MG63 (cell line): ENCODE measurements at places on chromosomes 7 and 10. TPM values are rescaled to one million over a fixed set of nuclear protein-coding genes. Genes with fewer than 3 reads are reported as not detected.

The SPDYE2B gene
- total RNA-seq = not detected in 2 replicates

The CELF2 gene
- total RNA-seq = 1.5 and 9.7 TPM in 2 replicates

The PDCD4 gene
- 20.0 and 25.8 TPM in 2 replicates for total RNA-seq

The SEM1 gene
- total RNA-seq = 15.8 and 33.8 TPM in 2 replicates

The TMEM184A gene
- total RNA-seq = not detected in 2 replicates

The CCSER2 gene
- 20.6 and 30.1 TPM in 2 replicates for total RNA-seq

The UTF1 gene
- total RNA-seq = not detected in 2 replicates

The ZNF503 gene
- 6.2 and 8.8 TPM in 2 replicates for total RNA-seq

The GRID1 gene
- total RNA-seq = 0.10 and 0.15 TPM in 2 replicates

The OR2A5 gene
- total RNA-seq = not detected in 2 replicates

DNA sequence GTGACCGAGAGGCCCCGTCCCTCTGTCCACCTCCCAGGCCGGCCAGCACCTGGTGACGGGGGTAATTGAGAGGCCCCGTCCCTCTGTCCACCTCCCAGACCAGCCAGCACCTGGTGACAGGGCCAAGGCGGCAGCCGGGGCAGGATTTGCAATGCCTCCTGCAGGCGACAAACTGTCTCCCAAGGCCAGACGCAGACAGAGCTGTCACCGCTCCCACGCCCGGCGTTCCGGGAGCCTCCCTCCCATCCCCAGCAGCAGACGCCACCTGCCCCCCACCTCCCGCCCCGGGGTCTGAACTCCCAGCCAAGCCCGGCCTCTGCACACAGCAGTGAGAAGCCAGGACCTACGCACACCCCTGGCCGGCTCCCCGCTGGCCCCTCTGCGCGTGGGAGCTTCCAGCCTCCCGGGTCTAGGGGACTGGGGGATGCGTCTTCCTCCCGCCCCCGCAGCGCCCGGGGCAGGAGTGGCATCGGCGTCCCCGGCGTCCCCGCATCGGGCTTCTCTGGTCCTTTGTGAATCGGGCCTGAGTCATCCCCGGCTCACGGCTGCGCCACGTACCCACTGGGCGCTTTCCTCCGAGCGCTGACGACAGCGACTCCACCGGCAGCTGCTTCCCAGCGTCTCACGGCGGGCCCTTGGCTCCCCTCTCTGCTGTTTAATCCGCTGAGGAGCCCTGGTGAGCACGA lies 95.1 kb upstream of the DIP2C start:
- DNase-seq = peak; percentile 79

- no peak for DNase-seq
Observed at GRCh38 chr7:85114342-85114741, 72.5 kb downstream of the SEMA3D start.

- peak; percentile 49 for DNase-seq
Observed at GRCh38 chr7:128827971-128828711, 2.1 kb upstream of the FLNC start.

GRCh38 chr7:139758388-139758787 lies 19.4 kb downstream of the HIPK2 start:
- DNase-seq = no peak

GRCh38 chr10:71048971-71049615 lies 160.7 kb upstream of the PCBD1 start:
- no peak for DNase-seq

DNA sequence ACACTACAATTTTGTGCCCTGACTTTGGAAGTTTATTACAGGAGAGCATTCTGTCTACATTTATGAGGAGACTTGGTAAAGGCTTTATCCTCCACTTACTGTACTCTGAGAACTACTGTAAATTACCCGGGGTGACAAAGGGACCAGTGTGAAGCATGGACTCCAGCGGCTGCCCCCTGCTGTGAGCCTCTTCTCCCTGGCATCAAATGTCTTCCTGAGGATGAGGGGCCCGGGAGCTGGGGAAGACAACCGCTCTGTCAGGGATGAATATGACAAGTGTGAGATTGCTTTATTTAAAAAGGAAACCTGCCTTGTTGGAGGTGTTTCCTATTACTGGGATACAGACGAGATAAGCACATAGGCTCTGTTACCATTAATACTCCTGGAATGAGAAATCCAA lies 714.8 kb downstream of the CCSER2 start:
- no peak for DNase-seq

DNA sequence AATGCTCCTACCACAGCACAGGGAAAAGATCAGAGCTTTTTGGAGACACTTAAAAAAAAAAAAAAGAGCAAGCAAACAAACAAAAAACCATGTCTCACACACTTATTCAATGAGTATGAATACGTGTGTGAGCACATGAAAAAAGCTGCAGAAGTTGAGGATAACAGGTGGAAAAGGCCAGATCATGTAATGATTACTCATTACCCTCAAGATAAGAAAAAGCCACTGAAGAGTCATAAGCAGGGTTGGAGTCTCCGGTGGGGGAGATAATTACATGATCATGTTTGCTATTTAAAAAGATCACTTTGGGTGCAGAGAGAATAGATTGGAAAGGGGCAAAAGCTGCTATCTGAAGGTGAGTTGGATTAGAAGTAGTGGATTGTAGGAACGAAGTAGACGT lies 77.0 kb downstream of the POU6F2 start:
- no peak for DNase-seq

GRCh38 chr10:22648547-22648961 lies 65.8 kb downstream of the PIP4K2A start:
- DNase-seq = no peak

GRCh38 chr7:36119005-36119706 lies 33.9 kb upstream of the EEPD1 start:
- DNase-seq = peak; percentile 49

GRCh38 chr7:128053023-128053422 lies 21.8 kb upstream of the LRRC4 start:
- DNase-seq = no peak

DNA sequence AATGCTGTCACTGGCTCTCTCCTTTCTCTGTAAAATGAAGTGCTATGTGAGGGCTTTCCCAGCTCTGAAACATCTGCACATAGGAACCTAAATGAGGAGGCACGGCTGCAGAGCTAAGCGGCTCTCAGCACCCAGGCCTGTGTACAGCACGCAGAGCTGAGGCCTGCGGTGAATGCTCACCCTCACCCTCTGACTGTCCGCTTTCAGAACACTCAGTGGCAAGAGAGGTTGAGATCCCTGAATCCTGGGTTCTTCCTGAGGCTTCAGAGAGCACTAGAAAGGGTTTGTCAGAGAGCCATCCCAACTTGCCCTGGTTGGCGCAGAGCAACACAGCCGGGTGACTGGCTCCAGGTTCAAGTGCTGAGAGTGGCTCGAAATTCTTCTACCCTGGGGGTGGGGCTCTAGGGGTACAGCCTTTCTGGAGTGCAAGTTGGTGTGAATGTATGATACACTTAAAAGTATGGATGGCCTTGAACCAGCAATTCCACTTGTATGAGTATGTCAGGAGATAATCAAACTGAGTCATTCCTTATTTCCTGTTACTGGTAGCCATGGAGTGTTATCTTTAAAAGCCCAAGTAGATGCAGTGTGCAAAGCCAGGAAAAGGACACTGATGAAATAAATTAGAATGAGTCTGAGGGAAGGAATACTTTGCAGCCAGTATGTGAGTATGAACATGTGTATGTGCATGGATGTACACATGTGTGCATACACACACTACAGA lies 1.7 kb upstream of the CCDC201 start:
- peak; percentile 71 for DNase-seq

DNA sequence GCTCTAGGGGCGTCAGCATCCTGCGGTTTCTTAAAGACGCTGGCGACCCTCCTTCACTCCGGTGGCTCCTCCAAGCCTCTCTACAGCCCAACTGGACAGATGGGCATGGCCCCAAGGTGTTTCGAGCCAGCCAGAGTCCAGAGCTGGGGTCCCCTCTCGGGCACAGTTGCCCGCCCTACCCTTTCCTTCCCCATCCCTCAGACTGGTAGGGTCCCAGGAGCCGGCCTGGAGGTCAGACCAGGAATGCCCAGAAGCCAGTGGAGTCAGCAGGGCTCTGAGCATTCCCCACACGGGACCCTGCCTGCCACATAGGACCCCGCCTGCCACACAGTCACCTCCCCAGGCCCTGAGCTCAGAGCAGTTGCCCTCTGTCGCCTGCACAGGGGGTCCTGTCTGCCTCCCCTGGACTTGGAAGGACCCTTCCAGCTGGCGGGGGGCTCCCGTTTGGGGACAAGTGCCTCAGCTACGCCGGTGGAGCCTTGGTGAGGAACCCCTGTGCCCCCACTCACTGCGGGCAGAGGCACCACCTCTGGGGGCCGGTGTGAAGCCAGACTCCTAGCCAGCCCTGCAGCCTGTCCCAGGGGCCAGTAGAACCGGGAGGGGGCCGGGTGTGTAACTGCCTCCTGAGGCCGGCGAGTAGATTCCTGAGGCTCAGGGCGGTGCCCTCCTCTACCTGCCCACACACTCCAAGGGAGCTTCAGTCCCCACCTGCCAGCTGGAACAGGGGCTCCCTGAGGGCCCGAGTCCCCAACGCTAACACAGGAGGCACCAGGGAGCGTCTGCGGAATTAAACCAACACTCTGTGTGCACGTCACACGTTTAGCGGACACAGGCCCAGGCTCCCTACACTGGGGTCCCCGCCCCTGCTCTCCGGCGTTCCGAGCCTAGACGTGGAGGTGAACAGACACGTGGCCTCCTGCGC lies 19.4 kb upstream of the PDGFA start:
- DNase-seq = no peak

- DNase-seq = peak; percentile 74
Observed at GRCh38 chr10:99788598-99789256, 6.3 kb downstream of the ABCC2 start.

DNA sequence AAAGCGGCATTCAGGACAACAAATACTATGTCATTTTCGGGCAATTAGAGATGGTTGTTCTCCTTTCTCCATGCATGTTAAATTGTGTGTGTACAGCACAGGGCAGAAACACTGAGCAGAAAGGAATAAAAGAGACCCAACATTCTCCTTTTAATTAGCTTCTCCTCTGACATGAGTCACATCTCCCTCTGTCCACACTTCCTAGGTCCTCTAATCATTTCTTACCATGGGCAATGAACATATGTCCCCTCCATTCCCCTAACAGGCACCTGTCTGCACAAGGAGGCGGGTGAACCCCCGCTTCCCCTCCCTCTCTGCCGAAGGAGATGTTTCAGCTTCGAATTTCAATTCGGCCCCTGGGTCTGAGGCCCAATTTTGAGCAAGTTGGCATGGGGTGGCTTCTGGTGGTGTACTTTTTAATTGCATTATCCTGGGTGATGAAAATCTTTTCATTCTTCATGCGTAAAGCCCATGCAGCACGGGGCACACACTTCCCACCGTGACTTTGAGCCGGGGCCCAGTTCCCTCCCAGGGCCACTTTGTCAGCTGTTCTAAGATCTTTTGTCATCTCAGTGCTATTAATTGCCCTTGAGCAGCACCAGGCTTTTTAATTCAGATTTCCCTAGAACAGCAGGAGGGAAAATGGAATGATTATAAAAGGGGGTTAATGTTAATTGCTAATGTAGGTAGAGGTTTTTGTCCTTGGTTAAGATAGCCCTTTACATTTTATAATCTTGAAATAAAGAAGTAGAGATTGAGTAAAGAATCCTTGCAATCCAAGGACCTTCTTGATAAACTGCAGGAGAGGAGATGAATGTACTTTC lies 219.5 kb upstream of the NRP1 start:
- DNase-seq = no peak

GRCh38 chr10:73894245-73894971 lies 16.5 kb upstream of the PLAU start:
- DNase-seq = peak; percentile 93

- no peak for DNase-seq
Observed at GRCh38 chr7:44071726-44072363, 6.5 kb upstream of the PGAM2 start.

DNA sequence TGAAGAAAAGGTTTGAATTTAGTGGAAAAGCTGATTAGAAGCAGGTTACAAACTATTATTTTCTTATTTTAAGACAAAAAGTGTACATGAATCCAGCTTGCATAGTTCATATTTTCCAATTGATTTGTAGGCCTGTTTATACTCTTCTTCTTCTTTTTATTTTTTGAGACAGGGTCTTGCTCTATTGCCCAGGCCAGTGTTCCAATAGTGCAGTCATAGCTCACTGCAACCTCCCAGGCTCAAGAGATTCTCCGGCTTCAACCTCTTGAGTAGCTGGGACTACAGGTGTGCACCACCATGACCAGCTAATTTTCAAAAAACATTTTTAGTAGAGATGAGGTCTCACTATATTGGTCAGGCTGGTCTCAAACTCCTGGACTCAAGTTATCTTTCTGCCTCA lies 45.0 kb downstream of the ARL4A start:
- DNase-seq = no peak

GRCh38 chr7:111540199-111540815 lies 22.0 kb downstream of the IMMP2L start:
- no peak for DNase-seq
